Fibroblast of skin of back (primary cell): ENCODE measurements at places on chromosomes 3 and 15.

DNA sequence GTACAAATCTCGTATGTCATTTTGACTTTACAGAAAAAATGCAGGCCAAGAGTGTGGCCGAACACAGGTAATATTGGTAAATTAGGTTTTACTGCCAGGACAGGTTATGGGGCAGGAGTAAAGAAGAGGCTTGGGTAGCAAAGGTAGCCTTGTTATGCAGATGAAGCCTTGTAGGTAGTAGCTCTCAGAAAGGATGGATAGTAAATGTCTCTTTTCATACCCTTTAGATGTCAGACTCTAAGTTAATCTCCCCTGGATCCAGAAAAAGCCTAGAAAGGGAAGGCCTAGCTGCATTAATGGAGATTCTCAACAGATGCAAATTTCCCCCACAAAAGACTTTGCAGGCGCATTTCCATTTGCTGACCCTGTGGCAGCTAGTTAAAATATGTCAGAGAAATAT, 1445.1 kb upstream of the CADM2 start:
- no peak for DNase-seq

DNA sequence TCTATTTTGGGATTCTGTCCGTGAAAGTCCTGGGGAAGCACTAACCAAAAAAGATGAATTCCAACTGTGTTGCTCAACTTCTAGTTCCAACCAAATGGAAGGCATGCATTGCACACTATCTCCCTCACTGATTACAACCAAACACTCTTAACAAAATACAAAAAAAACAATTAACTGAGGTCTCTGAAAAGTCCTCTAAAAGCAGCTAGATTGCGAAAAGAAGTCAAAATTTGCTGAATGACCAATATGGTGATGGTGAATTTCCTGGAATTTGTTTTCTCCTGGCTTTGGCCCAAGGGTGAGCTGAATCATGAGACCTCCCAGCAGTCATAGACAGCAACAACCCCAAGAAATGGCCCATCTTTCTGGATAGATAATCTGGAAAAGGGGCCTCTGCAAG, 28.3 kb downstream of the CYP19A1 start:
- DNase-seq, result peak; percentile 38

GRCh38 chr3:131221731-131222130, 159.8 kb upstream of the NUDT16 start:
- DNase-seq, result peak; percentile 89

DNA sequence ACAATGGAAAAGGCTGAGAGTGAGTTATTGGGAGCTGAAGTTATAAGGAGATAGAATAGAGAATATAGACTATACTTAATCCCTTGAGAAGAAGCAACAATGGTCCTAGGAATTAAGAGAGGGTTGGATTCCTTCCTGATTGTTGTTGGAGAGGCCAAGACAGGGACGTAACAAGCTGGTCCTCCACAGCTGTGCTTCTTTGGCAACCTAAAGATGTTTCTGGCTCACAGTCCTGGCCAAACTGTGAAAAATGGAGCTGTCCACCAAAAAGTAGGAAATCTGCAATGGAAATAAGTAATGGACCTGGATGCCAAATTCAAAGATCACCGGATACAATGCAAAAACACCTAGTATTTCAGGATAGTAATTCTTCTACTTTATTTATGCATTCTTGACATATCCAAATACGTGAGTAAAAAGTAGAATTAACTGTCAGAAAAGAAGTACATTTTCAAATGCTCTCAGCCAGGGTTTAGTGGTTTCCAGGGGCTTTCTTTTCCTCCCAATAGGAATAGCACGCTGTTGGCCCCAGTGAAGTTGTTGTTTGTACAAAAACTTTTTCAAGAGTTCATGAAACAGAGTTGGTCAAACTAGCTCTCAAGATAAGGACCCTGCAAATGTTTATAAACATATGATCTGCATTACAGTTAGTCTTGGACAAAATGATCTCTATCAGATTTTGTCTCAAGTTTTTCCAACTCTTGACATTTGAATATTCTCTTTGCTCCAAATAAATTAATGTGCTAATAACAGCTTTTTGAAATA, 28.3 kb downstream of the CERS3 start:
- no peak for DNase-seq

DNA sequence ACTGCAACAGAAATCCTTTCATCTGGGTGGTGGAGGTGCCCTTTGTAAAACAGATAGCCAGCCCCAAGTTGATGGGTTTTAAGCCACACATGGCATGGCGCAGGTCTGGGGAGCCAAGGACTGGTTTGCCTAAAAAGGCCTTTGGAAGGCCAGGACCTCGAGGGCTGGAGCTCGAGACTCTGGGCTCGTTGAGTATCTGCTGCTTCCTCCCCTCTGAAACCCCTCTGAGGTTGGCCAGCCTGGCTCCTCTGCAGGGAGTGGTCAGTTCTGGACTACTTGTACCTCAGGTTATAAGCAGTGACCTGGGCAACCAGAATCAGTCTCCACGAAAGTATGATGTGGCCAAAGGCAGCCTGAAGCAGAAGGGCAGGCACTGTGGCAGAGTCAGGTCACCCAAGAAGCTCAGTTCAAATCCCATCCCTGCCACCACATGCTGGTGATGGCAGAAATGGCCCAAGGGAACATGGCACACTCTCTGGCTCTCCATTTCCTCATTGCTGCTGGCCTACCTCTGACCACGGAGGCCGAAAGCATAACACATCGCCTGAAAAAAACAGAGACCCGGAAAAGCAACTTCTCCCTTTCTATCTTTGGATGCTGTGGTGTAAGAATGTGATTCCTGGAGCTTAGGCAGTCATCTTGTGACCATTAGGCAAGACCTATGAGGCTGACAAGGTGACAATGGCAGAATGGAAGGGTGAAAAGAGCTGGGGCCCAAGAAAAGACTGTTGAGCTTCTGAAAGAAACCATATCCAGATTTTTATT, 51.2 kb downstream of the WNT7A start:
- no peak for DNase-seq

DNA sequence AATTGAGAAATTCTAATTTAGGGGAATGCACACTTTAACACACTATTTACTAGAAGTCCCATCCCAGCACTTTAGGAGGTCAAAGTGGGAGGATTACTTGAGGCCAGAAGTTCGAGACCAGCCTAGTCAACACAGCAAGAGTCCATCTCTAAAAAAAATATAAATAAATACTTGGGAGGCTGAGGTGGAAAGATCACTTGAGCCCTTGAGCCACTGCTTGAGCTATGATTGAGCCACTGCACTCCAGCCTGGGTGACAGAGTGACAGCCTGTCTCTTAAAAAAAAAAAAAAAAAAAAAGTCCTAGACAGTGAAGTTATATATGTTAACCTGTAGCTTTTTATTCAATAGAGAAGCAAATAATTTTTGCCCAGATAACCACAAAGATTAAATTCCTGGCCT, 69.2 kb downstream of the DLG1 start:
- no peak for DNase-seq

DNA sequence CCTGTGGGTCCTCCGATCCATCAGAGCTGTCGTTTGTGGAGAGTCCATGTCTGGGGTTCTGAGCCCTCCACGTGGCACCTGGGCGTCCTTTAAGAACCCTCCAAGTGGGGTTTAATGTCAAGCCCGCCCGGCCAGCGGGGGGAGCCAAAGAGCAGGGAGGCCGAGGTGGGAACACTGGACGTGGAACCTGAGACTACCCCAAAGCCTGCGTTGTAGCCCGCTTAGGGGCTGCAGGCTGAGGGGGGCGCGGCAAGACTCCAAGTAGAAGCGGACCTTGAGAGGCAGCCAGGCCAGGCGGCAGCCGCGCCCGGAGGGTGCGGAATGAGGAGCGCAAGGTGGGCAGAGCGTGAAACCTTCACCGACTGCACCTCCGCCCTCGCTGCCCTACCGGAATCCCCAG, 126.2 kb upstream of the ATP10A start:
- no peak for DNase-seq

DNA sequence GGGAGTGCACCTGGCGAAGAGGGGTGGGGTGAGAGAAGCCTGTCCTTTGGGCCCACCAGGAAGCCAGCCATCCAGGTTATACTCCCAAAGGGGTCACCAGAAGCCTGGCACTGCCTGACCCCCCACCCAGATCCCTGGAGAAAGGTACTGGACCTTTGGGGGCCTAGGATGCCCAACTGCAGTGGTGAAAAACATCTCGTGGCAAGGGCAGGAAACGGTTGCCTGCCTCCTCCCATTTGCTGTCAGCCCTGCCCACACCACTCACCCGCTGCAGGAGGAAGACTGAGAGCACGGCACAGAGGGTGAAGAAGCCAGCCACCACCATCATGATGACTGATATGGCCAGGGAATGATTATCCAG, 2.2 kb upstream of the ULK3 start:
- DNase-seq, result no peak

DNA sequence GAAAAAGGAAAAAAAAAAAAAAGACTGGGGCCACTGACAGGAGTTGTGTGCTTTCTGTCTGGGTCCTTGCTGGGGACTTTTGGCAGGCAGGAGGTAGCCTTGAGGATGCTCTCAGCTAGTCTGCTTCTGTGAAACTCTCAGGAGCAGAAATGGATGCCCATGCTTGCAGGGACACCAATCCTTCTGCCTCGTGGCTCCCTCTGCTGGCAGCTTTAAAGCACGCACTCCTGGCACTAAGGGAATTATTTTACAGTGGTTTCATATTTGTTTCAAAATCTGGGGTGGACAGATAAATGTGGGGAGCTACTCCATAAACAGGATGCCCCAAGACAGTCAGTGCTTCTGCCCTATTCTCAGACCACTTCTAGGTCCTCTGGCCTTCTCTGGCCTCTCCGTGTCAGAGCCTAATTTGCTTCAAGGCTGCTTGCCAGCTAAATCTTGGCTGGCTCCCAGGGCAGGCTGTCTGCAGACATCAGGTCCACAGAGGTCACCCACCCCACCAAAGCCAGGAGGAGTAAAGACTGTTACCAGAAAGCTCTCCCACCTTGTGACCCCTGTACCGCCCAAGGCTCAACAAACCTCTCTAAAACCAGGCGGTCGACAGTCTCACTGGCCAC, 17.1 kb downstream of the TRAIP start:
- peak; percentile 70 for DNase-seq

DNA sequence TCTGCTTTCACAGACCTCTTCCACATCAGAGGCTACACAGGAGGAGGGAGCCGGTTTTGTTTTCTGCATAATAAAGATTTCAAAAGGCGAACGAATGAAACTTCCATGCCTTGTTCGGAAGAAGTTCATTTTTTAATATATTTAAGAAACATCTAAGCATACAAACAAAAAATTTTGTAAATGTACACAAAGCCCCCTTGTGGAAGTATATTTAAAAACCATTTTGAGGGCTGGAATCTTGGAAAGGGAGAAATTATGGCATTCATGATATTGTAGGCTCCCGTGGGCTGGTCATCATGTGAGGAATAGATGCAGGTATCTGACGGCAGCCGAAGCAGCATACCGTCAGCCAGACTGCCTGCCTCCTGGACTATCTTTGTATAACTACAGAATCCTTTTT, 90.4 kb downstream of the MECOM start:
- no peak for DNase-seq

DNA sequence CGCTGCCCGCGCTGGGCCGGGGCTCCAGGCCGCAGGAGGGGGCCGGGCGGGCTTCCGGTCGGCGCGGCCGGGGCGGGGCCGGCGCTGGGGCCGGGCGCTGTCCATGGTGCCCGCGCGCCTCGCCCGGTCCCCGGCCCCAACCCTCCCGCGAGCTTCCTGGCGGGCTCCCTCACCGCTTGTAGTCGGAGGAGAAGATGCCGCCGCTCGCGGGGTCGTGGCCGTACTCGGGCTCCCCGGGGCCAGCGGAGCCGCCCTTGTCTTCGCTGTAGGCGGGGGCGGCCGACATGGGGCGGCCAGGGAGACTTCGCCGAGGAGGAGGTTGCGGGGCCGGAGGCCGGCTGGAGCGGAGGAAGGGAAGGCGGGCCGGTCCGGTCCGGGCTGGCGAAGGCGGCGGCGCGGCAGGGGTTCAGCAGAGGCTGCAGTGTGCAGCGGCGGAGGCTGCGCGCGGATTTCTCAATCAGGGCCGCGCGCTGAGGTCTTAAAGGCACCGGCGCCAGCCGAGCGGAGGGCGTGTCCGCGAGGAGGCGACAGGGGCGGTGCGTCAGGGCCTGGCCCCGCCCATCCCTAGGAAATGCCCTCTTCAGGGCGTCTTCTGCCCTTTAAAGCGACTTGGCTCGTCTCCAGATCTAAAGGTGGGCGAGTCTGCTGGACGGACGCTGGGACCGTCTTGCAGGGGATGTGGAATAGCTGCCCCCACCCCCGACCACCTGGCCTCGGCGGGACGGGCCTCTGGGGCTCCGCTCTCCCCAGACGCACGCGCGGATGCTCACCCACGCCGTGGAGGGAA, at the start of gene AP3B2:
Gene AP3B2 (minus strand): TSS at position 455 of the 787 bp plus-strand sequence. CDS start 169 bp downstream, at position 286.
- peak; percentile 64 for DNase-seq

GRCh38 chr15:42704492-42704926, 32.4 kb downstream of the CDAN1 start:
- DNase-seq, result peak; percentile 64

DNA sequence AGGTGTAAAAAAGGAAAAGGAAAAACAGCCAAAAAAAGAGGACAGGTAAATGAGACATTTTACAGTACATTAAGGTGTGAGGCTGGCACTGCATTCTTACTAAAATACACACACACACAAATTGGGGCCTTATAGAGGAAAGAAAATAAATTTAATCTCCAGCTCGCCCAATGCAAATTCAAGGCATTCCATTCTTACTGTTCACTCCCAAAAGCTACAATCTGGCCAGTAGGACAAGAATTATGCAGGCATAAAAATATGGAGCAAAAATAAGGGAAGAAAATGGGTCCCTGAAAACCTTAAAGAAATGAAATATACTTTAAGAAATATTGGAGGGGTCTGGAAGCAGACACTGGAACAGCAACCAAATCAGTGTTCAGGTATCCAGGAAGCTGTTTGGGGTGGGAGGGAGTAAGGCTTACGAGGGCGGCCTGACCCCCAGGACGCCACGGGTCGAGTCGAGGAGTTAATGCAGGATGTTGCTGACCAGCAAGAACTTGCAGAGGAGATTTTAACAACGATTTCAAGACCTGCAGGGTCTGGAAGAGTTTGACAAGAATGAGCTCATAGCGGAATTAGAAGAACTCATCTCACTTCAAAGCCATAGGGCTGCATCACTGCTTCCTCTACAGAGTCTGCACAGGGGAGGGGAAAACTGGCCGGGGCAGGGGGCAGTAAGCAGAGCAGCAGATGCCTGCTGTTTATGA, 245.5 kb downstream of the TBL1XR1 start:
- DNase-seq, result peak; percentile 73

- DNase-seq, result no peak
Observed at GRCh38 chr3:158774965-158775364, 26.9 kb upstream of the MFSD1 start.

DNA sequence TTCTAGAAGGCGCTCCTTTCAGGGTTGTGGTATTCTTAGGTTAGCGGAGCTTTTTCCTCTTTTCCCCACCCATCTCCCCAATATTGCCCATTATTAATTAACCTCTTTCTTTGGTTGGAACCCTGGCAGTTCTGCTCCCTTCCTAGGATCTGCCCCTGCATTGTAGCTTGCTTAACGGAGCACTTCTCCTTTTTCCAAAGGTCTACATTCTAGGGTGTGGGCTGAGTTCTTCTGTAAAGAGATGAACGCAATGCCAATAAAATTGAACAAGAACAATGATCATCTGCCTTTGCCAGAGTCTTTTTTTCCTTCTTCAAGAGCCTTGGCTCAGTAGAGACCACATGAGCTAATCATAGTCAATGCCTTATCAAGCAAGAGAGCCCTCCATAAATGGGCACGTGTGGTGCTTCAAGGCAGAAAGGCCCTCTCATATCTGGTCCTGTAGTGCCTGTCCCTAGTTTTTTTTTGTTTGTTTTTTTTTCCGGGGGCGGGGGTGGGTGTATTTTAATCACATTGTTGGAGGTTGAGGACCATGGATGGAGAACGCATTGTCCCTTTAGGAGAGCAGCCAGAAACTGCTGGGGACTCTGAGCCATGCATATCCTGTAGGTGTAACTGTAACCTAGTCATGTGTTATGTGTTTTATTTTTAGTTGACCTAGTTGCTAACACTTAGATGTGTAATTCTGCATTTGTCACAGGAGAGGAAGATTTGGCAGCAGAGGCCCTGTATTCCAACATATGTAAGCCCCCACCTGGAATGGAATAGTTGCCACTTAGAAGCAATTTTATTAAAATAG, 64.7 kb upstream of the ACAD9 start:
- no peak for DNase-seq
